NCI-H2029 (cell line): ENCODE measurements at places on chromosomes 7 and 10.

GRCh38 chr10:43201545-43202131 lies 63.4 kb downstream of the CSGALNACT2 start:
- no peak for DNase-seq

DNA sequence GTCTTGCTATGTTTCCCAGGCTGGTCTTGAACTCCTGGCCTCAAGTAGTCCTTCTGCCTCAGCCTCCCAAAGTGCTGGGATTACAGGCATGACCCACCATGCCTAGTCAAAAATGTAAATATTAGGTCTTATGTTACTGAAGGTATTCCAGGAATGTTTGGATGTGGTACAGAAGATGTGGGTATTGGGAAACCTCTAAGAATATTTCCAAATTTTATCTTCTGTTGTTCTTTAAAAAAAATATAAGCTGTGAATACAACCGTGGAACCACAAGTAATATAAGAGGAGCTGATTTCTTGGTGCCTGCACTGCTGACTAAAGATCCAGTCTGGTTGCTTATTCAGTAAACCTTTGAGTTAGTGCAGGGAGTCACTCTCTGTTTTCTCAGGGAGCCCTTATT lies 178.3 kb downstream of the AUTS2 start:
- DNase-seq: no peak

DNA sequence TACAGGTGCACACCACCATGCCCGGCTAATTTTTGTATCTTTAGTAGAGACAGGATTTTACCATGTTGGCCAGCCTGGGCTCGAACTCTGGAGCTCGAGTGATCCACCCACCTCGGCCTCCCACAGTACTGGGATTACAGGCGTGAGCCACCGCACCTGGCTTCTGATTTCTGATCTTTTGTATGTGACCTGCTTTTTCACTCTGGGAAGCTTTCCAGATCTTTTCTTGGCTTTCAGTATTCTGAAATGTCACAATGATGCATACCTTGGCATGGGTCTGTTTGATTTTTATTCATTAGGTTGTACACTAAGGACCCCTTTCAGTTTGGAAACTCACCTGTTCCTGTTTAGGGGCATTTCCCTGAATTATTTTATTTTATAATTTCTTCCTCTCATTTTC lies 41.6 kb downstream of the PROSER2 start:
- no peak for DNase-seq

DNA sequence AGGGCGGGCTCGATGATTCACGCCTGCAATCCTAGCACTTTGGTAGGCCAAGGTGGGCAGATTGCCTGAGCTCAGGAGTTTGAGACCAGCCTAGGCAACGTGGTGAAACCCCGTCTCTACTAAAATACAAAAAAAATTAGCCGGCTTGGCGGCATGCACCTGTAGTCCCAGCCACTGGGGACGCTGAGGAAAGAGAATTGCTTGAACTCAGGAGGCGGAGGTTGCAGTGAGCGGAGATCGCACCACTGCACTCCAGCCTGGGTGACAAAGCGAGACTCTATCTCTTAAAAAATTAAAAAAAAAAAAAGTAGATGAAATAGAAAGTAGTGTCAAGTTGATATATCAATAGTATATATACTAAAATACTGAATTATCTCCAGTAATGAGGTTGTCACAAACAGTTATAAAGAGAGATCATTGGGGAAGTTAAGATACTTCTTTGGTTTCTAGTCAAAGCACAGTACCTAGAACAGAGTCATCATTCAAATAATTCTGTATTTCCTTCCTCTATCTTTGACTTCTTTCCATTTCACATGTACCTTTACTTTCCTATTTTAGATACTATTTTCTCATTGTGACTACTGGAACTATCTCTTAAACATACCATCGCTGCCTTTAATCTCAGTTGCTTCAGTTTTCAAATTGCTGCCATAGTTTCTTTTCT lies 491.7 kb downstream of the GRM8 start:
- no peak for DNase-seq
